Activated naive CD8-positive, alpha-beta T cell treated with anti-CD3 and anti-CD28 coated beads, Interleukin-2, amount 10 ng/mL, durations not matched to agents 7 days and 5 days (primary cell): ENCODE measurements at places on chromosomes 11 and 22.
A peak's percentile ranks its signal among the peaks of the same experiment; 100 is the strongest.

DNA sequence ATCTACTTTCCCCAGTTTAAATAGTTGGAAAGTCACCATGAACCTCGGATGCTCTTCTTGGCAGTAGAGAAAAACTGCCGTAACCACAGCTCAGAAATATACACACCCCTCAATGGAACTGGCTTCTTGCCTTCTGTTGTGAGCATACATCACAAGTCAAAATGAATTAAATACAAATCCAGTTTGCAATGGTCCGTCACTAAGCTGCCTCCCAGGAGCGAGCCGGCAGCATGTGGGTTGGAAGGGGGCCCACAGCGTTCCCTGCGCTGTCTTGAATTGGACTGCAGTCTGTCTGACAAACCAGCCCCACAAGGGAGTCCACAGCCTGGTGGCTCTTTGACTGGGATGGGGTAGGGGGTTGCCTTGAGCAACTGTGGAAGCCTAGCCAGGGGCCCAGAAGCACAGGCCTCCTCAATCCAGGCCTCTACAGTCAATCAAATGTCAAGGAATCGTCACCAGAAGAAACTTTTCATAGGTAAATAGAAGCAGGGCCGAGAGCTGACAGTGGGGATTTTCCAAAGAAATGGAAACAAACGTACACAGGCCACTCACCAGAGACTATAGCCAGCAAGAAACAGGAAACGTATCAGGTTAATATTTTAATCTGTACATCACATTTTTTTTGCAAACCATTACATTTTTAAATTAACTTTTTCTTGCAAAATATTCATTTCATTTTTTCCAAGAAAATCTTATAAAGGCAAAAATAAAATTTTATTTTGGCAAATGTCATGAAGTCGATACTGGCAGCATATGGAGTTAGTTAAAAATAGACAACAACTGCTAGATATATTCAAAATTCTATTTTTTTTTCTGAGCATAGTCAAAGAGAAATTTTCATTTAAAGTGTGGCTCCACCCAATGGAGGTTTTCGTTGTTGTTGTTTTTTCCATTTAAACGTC, 38.5 kb downstream of the C11orf58 start:
- no peak for DNase-seq

GRCh38 chr22:38817196-38817595, 23.3 kb upstream of the DNAL4 start:
- DNase-seq: no peak

- DNase-seq: no peak
These were observed 713.9 kb downstream of the ETS1 start for GRCh38 chr11:127873478-127873877.

- DNase-seq: no peak
These were observed 19.0 kb upstream of the SCGB1A1 start for GRCh38 chr11:62399878-62400266.

GRCh38 chr22:45626198-45626651, 45.4 kb upstream of the ATXN10 start:
- no peak for DNase-seq

- DNase-seq: no peak
These were observed 21.8 kb upstream of the UPB1 start for GRCh38 chr22:24473284-24473683.

GRCh38 chr11:44328138-44328660, 18.3 kb upstream of the ALX4 start:
- no peak for DNase-seq

DNA sequence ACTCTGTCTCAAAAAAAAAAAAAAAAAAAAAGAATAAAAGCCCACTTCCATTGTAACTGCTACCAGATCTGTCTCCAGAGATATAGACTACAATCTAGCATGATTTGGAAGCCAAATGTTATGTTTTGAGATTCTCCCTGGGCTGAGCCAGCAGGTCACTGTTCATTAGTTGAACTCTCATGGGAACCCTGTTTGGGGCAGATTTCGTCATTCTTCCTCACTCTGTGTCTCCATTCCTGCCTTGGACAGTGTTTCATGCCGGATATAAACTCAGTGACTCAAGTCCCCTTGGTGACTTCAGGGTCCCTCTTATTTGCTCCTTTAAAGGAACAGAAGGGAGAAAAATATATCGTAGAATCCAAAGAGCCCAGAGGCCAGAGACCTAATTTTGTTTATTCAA, 378.1 kb downstream of the LARGE1 start:
- no peak for DNase-seq

DNA sequence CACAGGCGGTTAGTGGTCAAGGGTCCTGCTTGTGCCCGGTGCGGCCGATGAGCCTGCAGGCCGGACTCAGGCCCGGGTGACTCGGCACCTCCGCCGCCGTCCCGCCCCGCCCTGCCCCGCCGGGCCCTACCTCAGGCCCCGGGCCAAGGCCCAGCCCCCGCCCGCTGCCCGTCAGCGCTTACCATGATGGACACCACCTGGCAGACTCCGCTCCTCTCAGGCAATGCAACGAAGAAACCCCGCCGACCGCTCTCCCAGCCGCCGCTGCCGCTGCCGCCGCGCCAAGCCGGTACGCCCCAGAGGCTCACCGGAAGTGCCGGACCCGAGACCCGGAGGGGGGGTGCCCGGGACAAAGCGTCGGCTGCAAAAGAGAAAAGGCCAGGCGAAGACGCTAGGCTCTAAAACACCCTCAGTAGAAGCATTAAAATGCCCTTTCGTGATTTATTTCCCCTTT, at the start of gene UFD1:
TSS of gene UFD1 (minus strand) at position 293 of the 454 bp plus-strand sequence. CDS start at position 185, 108 bp downstream.
- DNase-seq: peak; percentile 86

GRCh38 chr11:79493555-79494171, 52.8 kb upstream of the TENM4 start:
- peak; percentile 50 for DNase-seq

DNA sequence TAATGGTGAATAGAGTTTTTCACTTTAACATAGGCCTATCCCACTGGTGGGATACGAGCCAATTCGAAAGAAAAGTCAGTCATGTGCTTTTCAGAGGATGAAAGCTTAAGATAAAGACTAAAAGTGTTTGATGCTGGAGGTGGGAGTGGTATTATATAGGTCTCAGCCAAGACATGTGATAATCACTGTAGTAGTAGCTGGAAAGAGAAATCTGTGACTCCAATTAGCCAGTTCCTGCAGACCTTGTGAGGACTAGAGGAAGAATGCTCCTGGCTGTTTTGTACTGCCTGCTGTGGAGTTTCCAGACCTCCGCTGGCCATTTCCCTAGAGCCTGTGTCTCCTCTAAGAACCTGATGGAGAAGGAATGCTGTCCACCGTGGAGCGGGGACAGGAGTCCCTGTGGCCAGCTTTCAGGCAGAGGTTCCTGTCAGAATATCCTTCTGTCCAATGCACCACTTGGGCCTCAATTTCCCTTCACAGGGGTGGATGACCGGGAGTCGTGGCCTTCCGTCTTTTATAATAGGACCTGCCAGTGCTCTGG, at the start of gene TYR:
TSS of gene TYR (plus strand) at position 185 of the 541 bp plus-strand sequence. CDS start at position 264, 79 bp downstream.
- no peak for DNase-seq

DNA sequence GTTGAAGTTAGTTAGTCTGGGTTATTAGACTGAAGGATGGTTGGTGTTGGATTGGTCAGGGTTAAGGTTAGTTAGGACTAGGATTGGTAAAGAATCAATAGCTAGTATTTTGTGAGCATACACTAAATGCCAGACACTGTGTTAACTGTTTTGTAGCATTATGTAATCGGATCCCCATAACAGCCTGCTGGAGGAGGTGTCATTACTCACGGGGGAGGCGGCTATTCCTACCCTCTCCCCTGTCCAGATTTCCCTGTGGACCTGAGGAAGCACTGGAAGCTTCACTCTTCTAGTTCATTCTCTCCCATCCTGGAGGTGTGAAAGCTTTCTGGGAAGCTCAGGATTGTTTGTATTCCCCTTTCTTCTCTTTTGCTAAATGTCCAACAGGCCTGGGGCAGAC, 40.5 kb upstream of the KCNJ11 start:
- no peak for DNase-seq

DNA sequence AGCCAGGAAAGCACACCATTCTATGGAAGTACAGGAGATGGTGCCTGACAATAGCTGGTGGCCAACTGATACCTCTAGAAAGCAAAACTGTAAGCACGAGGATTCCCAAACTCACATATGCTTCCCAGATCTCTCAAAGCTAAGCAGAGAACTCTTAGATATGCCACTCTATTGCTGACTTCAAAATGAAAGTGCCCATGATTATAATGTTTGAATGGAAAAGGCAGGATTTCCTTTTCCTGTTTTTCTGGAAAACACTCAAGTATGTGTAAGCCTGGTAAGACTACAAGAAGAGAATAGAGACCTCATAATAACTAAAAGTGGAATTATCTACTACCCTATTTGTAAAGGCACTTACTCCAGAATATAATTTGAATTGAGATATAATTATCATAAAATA, 2.6 kb upstream of the CARD18 start:
- DNase-seq: no peak

- DNase-seq: no peak
These were observed 26.8 kb downstream of the MCHR1 start for GRCh38 chr22:40705918-40706682.

DNA sequence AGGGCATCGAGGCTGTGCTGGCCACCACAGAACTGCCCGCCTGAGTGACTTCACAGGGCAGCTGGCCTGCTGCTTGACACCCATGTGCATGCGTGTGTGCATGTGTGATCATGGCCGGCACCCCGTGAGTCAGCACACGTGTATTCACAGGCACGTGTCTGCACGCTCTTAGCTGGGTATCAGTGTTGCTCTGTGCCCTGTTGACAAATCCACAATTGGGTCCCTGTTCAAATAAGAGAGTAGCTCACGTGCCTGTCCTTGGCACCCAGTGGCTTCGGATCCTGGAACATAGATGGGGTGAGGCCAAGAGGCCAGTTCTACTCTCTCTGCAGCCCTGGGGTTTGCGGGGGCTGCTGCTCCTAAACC, 14.0 kb downstream of the B3GAT1 start:
- DNase-seq: peak; percentile 23

- no peak for DNase-seq
These were observed 5.9 kb downstream of the OR51T1 start for GRCh38 chr11:4887591-4887990.
